Activated CD4-positive, alpha-beta T cell treated with anti-CD3 and anti-CD28 coated beads, Interleukin-2, Interleukin-4, amounts not matched to agents 100 ng/mL and 50 ng/mL, durations not matched to agents 16 hours and 8 hours (primary cell): ENCODE measurements at places on chromosomes 2 and 18.

GRCh38 chr18:44799907-44800421, 119.3 kb downstream of the SETBP1 start:
- no peak for DNase-seq

DNA sequence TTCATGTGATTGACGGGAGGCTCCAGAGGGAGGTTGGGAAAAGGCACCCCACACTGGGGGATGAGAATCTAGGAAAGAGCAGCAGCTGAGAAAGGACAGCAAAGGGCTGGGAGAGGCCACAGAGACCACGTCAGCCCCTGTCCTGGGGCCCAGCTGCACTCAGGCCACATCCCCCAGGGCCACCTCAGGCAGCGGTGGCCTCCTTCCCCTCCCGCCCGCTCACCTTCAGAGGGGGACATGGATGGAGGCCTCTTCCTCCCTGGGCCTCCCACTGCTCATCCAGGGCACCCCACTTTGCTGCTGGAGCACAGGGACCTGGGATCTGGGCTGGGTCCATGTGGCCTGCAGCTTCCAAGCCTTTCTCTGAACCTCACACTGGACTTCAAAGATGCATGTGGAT, 199.8 kb upstream of the HDAC4 start:
- DNase-seq = no peak

- DNase-seq = no peak
These were observed 9.2 kb downstream of the IMPA2 start for GRCh38 chr18:11990539-11990938.

- no peak for DNase-seq
These were observed 23.6 kb downstream of the DTNB start for GRCh38 chr2:25649786-25650185.

- no peak for DNase-seq
These were observed 2.4 kb upstream of the SATB2 start for GRCh38 chr2:199460101-199460671.

DNA sequence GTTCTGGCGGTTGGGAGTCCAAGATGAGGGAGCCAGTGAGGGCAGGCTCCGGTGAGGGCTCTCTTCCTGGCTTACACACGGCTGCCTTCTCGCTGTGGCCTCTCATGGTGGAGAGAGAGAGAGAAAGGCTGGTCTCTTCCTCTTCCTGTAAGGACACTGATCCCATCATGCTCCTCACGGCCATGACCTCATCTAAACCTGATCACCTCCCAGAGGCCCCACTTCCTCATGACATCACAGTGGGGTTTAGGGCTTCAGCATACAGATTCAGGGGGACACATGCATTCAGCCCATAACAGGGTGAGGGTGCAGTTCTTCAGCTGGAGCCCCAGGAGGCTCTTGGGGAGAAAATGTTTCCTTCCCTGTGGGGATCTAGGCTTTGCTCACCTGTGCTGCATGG, 29.2 kb downstream of the AGAP1 start:
- no peak for DNase-seq

DNA sequence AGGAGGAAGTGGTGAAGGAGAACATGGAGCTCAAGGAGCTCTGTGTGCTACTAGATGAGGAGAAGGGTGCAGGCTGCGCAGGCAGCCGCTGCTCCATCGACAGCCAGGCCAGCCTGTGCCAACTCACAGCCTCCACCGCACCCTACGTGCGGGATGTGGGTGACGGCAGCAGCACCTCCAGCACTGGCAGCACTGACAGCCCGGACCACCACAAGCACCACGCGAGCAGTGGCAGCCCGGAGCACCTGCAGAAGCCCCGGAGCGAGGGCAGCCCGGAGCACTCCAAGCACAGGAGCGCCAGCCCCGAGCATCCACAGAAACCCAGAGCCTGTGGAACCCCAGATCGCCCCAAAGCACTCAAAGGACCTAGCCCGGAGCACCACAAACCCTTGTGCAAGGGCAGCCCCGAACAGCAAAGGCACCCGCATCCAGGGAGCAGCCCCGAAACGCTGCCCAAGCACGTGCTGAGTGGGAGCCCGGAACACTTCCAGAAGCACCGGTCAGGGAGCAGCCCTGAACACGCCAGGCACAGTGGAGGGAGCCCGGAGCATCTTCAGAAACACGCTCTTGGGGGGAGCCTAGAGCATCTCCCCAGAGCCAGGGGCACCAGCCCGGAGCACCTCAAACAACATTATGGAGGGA, 9.0 kb downstream of the CCDC85A start:
- no peak for DNase-seq

DNA sequence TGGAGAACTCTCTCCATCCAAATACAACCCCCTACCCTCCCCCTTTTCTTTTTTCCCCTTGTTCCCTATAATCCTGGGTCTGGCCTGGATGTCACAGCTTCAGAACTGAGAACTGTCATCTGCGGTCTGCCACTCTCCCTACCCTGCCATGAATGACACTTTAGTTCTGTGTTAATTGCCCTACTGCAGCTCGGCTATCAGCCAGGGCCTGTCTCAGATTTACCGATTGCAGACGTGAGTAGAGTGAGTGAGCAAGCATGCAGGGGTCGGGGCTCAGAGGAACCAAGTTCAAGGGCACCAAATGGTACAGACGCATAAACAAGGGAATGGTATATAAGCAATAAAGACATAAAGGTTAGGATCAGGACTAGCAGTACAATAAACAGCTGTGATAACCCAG, 967.8 kb downstream of the BCL11A start:
- no peak for DNase-seq

- no peak for DNase-seq
These were observed 170.4 kb downstream of the CD226 start for GRCh38 chr18:69777248-69777647.

DNA sequence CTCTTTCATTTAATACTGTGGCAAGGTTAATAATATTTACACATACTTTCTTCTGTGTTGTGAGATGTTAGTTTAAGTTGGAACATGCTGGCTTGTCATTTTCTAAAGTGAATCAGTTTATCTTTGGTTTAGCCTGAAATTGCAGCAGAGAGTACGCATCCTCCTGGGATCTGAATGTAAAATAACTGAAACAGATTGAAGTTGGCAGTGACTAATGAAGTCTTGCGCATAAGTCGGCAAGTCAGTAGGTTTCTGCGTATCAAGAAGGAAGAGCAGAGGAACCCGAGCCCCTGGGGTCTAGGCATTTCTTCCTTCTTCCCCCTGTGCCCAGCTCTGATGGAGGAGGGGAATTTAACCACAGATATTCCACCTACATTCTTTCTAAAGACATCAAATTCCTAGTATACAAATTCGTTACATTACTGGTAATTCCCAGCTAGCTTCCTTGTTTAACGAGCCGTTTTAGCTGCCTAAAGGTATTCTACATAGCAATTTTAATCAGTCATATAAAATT, 392.1 kb upstream of the RAB12 start:
- DNase-seq = no peak

- no peak for DNase-seq
These were observed 758.4 kb upstream of the TMEFF2 start for GRCh38 chr2:192953116-192953515.

DNA sequence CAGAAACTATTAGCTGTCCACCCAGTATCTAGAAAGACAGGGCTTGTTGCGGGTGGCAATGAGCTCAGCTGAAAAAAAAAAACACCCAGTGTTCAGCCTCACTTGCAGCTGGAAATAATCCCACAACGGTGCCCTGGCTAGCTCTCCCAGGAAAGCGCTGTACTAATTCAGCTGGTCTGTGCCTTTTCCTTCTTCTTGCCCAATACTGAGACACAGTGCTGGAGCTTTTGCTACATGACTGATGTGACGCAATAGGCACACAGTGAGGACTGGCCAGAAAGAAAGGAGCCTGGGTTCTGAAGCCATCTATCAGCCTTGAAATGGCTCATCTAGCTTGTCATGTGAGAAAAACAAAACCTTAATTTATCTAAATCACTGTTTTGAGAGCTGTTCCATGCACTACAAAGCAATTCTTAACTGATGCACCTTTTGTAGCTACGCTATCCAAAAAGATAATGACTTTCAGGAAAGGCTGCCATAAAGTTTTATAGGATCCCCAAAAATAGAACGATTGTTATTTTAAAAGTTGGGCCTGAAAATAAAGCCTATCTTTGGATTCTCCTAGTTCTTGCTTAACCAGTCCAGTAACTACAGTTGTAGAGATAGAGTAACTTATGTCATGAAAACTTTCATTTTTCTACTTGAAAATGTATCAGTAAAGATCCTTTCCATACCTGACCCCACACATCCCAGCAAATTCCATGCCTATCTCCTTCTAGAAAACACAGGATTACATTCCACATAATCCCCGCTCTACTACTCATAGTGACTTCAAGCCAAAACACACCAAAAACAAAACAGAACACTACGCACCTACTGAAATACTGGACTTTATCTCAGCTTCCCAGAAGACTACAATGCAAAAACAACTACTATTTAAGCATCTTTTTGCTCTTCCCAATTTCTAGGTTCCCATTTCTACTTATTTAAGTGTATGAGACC, 15.9 kb downstream of the KIDINS220 start:
- no peak for DNase-seq

- DNase-seq = no peak
These were observed 37.6 kb upstream of the ONECUT2 start for GRCh38 chr18:57397440-57398132.

DNA sequence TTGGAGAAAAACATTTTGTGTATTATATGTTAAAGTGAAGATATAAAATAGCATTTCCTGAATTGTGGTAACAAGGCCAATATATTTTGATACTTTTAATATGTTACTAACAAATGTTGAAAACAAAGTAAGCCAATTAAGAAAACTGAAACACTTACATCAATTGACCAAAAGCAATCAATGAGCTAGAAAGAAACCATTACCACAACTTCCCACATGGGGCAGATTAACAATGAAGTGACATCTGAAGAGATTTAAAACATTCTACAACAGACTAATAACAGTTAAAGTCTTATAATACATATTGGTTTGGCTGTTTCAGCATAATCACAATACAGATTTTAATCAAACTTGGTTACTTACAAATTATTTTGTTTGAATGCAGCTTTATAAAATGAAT, 282.4 kb upstream of the NETO1 start:
- DNase-seq = no peak

- no peak for DNase-seq
These were observed 217.5 kb downstream of the GPD2 start for GRCh38 chr2:156653675-156654074.

DNA sequence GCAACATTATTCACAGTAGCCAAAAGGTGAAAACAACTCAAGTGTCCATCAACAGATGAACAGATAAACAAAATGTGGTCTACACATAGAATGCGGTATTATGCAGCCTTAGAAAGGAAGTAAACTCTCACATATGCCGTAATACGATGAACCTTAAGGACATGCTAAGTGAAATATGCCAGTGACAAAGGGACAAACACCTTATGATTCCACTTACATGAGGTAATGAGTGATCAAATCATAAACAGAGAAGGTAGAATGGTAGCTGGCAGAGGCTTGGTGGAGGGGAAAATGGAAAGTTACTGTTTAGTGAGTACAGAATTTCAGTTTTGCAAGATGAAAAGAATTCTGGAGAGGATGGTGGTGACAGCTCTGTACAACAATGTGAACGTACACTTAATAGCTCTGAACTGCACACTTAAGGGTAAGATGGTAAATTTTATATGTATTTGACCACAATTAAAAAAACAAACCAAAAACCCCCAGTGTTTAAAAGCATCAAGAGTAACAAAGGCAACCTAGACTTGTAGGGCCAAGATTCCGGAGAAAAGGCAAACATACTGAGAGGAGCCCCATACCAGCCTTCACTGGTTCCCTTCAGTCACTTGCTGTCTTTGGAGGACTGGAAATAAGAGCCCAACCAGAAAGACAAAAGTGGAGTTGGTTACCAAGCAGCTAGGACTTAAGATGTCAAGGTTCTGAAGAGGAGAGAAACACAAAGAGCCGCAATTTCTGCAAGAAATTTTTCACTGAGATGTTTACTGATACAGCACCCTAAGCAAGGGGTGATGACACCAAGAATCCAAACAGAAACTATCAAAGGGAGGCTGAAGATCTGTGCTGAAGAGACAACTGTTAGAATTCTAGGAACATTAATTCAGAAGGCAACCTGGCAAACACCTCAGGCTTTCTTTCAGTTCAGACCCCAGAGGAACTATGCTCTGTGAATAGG, 61.3 kb downstream of the CUL3 start:
- DNase-seq = peak; percentile 23

DNA sequence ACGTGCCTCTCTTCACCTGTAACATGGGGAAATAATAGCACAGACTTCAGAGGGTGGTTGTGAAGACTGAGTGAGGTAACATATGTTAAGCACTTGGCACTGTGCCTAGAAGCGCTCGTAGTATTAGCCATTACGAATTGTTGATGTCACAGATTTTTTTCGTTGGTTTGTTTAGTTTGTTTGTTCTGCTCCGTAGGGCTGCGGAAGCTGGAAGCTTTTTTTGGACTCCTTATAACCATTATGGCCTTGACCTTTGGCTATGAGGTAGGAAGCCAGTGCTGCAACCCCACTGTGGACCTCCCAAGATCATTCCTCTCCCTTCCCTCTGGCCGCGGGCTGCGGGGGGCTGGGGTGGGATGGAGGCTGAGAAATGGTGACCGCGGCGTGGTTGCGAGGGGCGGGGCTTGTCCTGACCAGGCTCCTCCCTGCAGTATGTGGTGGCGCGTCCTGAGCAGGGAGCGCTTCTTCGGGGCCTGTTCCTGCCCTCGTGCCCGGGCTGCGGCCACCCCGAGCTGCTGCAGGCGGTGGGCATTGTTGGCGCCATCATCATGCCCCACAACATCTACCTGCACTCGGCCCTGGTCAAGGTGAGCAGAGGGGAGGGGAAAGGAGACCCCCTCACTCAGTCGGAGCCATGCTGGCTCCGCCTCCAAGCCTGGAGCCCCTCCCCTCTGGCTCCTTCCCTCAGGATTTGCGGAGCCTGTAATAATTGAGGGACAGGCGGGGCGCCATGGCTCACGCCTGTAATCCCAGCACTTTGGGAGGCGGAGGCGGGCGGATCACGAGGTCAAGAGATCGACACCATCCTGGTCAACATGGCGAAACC, 5.5 kb downstream of the SLC11A1 start:
- no peak for DNase-seq

DNA sequence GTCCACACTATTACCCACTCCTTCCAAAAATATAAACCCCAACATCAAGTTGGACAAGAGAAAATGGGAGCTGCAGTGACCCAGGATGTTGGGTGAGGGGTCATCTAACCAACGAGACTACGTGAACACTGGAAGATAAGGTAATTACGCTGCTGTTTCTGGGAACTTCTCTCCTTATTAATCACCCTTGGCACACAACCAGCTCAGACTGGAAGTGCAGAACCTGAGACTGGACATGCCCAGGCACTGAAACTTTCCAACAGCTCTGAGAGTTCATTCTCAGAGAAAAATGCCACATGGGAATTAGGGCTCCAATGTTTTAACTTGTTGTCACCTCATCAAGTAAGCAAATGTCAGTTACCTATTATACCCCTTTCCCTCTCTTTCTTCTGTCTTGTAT, 135.3 kb downstream of the CCDC148 start:
- no peak for DNase-seq

- no peak for DNase-seq
These were observed 555.6 kb upstream of the ZEB2 start for GRCh38 chr2:145075454-145076062.

GRCh38 chr2:142940606-142941223, 63.3 kb downstream of the KYNU start:
- no peak for DNase-seq

- DNase-seq = no peak
These were observed 290.8 kb upstream of the CXCR4 start for GRCh38 chr2:136408795-136409194.

GRCh38 chr18:74945774-74946545, 263.0 kb downstream of the PTGR3 start:
- DNase-seq = no peak
